ENCODE measurements at places on chromosomes 12 and 14.
A peak's percentile ranks its signal among the peaks of the same experiment; 100 is the strongest.

- DNase-seq: no peak
- H3K27me3 ChIP-seq: no peaks in the 10 kb centered on the region
- H3K36me3 ChIP-seq: no peaks in the 10 kb centered on the region
- no peak overlapping the region for H3K27ac ChIP-seq
- no peak overlapping the region for H3K4me3 ChIP-seq
Observed at GRCh38 chr12:100499416-100499815, 25.8 kb downstream of the NR1H4 start.

DNA sequence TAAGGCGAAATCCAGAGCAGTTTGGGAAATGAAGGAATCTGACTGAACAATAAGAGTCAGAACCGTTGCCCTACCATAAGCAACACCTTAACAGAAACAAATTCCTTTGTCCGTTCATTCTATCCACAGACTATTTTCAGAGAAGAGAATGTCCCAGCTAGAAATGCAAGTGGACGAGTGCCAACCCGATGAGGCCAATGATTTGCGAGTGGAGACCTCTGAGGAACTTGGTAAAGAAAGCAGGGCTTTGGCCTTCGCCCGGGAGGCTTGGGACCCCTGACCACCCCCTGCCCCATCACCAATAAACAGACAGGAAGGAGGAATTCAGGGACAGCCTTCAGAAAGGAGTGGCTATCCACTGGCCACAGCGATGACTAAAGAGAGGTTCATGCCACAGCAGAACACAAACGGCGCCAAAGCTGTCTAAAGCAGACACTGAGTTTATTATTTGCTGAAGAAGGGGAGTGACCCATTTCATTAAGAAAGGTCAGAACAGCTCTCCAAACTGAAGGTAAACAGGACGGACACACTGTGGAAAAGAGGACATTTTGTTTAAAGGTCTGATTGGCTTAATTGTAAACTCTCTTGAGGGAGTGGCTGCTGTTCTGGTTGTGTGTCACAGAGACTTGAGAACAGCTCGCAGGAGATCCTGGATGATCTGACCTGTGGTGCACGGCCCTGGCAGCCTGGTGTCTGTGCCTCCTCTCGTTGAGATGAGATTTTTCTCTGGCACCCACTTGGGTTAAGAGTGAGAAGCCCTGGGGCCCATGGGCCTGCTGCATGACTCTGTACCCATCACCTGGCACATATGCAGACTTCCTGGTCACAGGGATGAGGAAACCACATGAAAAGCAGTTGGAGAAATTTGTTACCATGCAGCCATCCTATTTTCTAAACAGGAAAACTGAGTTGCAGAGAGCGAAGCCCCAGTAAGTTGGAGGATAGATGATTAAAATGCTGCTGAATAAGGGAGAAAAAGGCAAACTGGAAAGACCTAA lies 142.0 kb upstream of the PZP start:
- no peaks in the 10 kb centered on the region for H3K4me1 ChIP-seq
- no peaks in the 10 kb centered on the region for H3K36me3 ChIP-seq
- no peaks in the 10 kb centered on the region for H3K27me3 ChIP-seq
- H3K27ac ChIP-seq: peak overlapping the region; percentile 0

- H3K4me1 ChIP-seq: peaks cover 58% of the 10 kb centered on the region
- peak overlapping the region; percentile 36 for H3K27ac ChIP-seq
- H3K27me3 ChIP-seq: no peaks in the 10 kb centered on the region
- H3K36me3 ChIP-seq: no peaks in the 10 kb centered on the region
- DNase-seq: no peak
Observed at GRCh38 chr14:69719501-69719951, 47.4 kb upstream of the SRSF5 start.

DNA sequence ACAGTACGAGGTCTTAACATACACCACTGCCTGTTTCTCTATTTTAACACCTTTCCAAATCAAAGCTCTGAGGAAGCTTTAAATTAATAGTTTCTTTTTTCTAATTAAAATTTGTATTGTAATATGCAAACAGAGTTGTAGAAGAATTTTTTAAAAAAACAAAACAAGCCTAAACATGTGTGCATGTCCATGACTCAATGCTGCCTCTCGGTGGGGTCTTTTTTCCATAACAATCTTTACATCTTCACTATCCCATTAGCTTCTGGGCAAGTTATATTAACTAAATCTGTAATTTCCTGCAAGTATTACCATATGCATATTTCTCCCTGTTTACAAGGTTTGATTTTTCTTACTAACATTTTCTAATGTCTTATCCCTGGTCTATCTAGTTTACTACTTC lies 143.9 kb upstream of the NAV3 start:
- DNase-seq: no peak
- H3K36me3 ChIP-seq: no peaks in the 10 kb centered on the region
- H3K4me3 ChIP-seq: no peak overlapping the region
- no peaks in the 10 kb centered on the region for H3K4me1 ChIP-seq
- no peaks in the 10 kb centered on the region for H3K27me3 ChIP-seq
- H3K27ac ChIP-seq: no peak overlapping the region
